ENCODE measurements at places on chromosomes 3 and 15.

DNA sequence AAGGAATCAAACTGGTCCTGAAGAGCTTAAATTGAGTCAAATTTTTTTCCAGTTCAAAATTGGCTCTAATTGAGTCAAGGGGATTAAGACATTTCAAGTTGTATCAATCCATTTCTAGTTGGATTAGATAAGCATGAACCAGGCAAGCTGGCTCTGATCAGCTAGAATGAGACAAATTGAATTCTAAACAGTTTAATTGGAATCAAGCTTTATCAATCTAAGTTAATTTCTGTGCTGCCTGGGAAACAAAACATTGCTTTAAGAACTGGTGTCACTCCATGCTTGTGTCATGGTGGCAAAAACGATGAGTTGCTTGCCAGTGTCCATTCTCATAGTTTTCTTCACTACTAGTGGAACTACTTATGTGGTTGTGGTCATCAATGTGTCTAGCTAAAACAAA lies 116.8 kb downstream of the TGFBR2 start:
- no peak overlapping the region for H3K4me3 ChIP-seq
- H3K4me1 ChIP-seq: no peaks in the 10 kb centered on the region
- no peak for DNase-seq

- no peaks in the 10 kb centered on the region for H3K27me3 ChIP-seq
- H3K4me3 ChIP-seq: no peak overlapping the region
- no peak overlapping the region for H3K27ac ChIP-seq
- no peak for DNase-seq
- peaks cover 3% of the 10 kb centered on the region for H3K4me1 ChIP-seq
Measured at GRCh38 chr3:34212175-34212574, 413.7 kb downstream of the PDCD6IP start.

GRCh38 chr3:81910244-81910852 lies 148.9 kb upstream of the GBE1 start:
- DNase-seq: peak; percentile 17
- H3K27ac ChIP-seq: no peak overlapping the region
- H3K4me3 ChIP-seq: no peak overlapping the region
- no peaks in the 10 kb centered on the region for H3K36me3 ChIP-seq
- no peaks in the 10 kb centered on the region for H3K4me1 ChIP-seq

DNA sequence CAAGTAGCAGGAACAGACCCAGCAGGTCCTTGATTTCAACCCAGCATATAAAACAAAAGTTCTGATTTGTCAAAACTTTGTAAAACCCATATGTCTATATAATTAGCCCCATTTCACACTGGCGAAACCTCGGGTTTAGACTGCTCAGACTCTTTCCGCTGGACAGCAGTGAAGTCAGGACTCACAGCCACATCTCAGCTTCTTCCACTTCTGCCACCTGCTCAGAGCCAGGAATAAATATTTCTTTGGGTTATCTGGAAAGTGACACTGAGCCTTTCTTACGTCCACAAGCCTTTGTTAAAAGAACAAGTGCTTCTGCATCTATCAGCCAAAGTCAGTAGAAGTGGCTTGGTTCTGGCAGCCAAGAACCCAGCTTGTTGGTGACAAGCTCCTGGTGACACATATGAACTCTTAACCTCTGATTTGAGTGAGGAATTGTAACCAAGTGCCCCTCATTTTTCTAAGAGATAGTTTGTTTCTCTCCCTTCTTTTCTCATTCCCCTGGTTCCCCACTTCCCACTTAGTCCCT lies 118.1 kb upstream of the CHD2 start:
- DNase-seq: no peak
- no peaks in the 10 kb centered on the region for H3K27me3 ChIP-seq
- H3K27ac ChIP-seq: no peak overlapping the region
- no peak overlapping the region for H3K4me3 ChIP-seq
- no peaks in the 10 kb centered on the region for H3K4me1 ChIP-seq
- peaks cover 6% of the 10 kb centered on the region for H3K36me3 ChIP-seq

- no peak overlapping the region for H3K4me3 ChIP-seq
- no peaks in the 10 kb centered on the region for H3K4me1 ChIP-seq
Measured at GRCh38 chr3:120177707-120178306, 83.6 kb upstream of the GSK3B start.

DNA sequence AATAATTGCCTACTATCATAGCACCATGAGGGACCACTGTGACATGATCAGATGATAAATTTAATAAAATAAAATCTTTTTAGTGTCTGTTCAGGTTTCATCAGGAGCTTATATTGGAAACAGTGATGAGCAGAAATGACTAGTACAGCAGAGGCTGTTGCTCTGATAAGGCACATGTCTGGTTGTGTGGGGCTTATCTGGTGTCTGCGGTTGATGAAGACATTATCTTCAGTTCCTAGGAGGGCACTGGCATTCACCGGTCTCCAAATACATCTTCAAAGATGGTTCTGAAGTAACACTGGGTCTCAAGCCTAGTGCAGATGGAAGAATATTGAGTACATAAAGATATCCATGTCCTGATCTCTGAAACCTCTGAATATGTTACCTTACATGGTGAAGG lies 125.3 kb downstream of the SUCNR1 start:
- no peaks in the 10 kb centered on the region for H3K36me3 ChIP-seq
- no peaks in the 10 kb centered on the region for H3K4me1 ChIP-seq
- no peak for DNase-seq
- no peak overlapping the region for H3K4me3 ChIP-seq
- H3K27ac ChIP-seq: no peak overlapping the region

DNA sequence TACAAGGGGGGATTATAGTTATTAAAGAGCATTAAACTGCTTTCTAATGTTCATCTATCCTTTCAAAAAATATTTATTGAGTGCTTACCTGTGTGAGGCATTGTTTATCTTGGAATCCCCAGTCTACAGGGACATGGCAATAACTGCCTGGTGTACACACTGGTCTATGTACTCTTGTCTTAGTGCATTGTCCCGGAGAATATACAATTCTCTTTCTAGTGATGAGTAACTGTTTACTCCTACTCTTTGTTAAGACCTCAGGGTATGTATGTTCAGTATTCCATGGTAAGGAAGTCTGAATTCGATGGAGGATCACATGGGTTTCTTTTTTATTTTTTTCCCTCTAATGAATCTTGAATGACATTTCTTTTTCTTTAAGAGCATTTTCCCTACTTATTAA lies 772.4 kb upstream of the NR2F2 start:
- peaks cover 12% of the 10 kb centered on the region for H3K4me1 ChIP-seq
- H3K27ac ChIP-seq: no peak overlapping the region
- H3K36me3 ChIP-seq: no peaks in the 10 kb centered on the region

GRCh38 chr3:140308535-140308934 lies 369.3 kb upstream of the TRIM42 start:
- H3K27me3 ChIP-seq: peaks cover 17% of the 10 kb centered on the region
- H3K27ac ChIP-seq: no peak overlapping the region
- no peaks in the 10 kb centered on the region for H3K36me3 ChIP-seq
- no peak overlapping the region for H3K4me3 ChIP-seq
- no peak for DNase-seq
- peaks cover 4% of the 10 kb centered on the region for H3K4me1 ChIP-seq

DNA sequence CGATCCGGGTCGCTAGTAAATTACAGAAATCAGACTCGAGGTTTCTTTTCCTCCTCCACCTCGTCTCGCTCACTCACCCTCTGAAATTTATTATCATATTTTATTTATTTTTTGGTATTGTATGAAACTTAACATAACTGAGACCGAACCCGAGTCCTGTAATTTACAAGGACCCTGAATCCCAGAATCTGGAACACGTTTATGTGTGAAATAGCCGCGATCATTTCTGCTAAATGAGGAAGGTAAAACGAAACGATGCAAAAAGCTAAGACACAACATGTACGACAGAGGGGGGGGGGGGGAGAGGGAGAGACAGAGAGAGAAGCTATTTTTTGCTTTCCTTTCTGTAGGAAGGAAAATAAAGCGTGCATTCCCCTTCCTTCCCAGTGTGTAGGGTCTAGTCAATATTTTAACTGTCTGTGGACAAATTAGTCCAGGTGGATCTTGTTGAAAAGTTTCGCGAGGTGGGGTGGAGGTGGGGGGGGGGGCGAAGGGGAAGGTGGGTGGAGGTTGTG lies 1.6 kb downstream of the BBX start:
- peaks cover 37% of the 10 kb centered on the region for H3K4me1 ChIP-seq
- H3K36me3 ChIP-seq: peaks cover 15% of the 10 kb centered on the region
- H3K4me3 ChIP-seq: peak overlapping the region; percentile 97
- peak overlapping the region; percentile 89 for H3K27ac ChIP-seq

DNA sequence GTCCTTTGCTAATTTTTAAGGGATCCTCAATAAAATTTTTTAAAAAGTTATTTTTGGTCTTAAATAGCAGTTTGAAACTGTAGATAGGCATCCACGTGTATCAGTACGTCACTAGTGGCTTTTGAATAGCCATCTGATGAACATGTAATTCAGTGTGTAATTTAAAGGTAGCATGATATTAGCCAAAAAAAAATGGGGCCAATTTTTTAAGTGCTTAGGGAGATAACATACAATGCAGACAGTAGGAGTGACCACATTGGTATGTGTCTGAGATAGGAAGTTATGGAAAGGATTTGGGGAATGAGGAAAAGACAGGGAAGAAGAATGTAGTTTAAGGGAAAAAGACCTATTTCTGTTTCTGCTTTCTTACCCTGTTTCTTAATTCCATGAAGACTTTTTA lies 2.5 kb downstream of the AP4E1 start:
- peaks cover 20% of the 10 kb centered on the region for H3K36me3 ChIP-seq
- no peaks in the 10 kb centered on the region for H3K27me3 ChIP-seq
- peaks cover 21% of the 10 kb centered on the region for H3K4me1 ChIP-seq
- no peak overlapping the region for H3K4me3 ChIP-seq

- peaks cover 9% of the 10 kb centered on the region for H3K27me3 ChIP-seq
- H3K36me3 ChIP-seq: no peaks in the 10 kb centered on the region
- peaks cover 16% of the 10 kb centered on the region for H3K4me1 ChIP-seq
- no peak overlapping the region for H3K4me3 ChIP-seq
- DNase-seq: no peak
Measured at GRCh38 chr15:69731081-69731330, 278.4 kb downstream of the RPLP1 start.

DNA sequence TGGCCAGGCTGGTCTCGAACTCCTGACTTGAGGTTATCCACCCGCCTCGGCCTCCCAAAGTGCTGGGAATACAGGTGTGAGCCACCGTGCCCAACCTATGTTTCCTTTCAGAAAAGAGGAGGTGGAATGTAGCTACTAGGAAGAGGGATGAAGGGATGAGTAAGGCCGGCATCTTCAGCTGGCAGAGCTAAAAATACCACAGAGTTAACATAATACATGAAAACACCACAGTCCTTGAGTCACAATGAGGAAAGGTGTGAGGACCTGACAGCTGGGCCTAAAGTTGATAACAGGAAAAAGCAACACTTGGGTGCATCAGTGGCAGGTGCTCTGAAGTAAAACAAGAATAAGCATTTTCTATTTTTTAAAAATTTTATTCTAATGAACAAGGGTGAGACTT lies 392.2 kb downstream of the DIPK2A start:
- H3K27ac ChIP-seq: no peak overlapping the region
- H3K27me3 ChIP-seq: peaks cover 2% of the 10 kb centered on the region
- no peak overlapping the region for H3K4me3 ChIP-seq
- no peaks in the 10 kb centered on the region for H3K4me1 ChIP-seq

GRCh38 chr15:66842710-66843441 lies 140.8 kb downstream of the SMAD6 start:
- H3K36me3 ChIP-seq: no peaks in the 10 kb centered on the region
- no peak overlapping the region for H3K4me3 ChIP-seq
- H3K4me1 ChIP-seq: no peaks in the 10 kb centered on the region
- peaks cover 36% of the 10 kb centered on the region for H3K27me3 ChIP-seq

GRCh38 chr15:88624971-88625490 lies 3.9 kb downstream of the AEN start:
- H3K27me3 ChIP-seq: no peaks in the 10 kb centered on the region
- no peak for DNase-seq
- H3K4me3 ChIP-seq: peak overlapping the region; percentile 90
- H3K36me3 ChIP-seq: peaks cover 74% of the 10 kb centered on the region

DNA sequence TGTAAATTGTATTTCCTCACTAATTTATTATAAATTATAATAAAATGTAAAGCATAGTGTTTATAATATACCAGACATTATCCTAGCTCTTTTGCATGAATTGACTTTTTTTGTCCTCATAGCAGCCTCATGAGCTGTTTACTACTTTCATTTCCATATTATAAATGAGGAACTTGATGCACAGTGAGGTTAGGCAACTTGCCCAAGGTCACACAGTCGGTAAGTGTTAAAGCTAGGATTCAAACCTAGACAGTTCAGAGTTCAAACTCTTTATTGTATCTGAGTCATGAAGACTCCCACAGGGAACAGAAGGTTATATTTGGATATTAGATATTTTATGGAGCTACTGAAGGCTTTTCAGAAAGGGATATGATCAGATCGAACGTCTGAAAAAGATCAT lies 322.2 kb upstream of the SATB1 start:
- H3K36me3 ChIP-seq: peaks cover 25% of the 10 kb centered on the region
- H3K27ac ChIP-seq: no peak overlapping the region
- peaks cover 84% of the 10 kb centered on the region for H3K4me1 ChIP-seq
- no peak for DNase-seq
- no peaks in the 10 kb centered on the region for H3K27me3 ChIP-seq
- H3K4me3 ChIP-seq: no peak overlapping the region

GRCh38 chr3:42547401-42547945 lies 34.3 kb downstream of the SEC22C start:
- H3K27me3 ChIP-seq: no peaks in the 10 kb centered on the region
- no peaks in the 10 kb centered on the region for H3K4me1 ChIP-seq
- H3K4me3 ChIP-seq: no peak overlapping the region
- H3K27ac ChIP-seq: no peak overlapping the region
- DNase-seq: peak; percentile 80
- H3K36me3 ChIP-seq: peaks cover 7% of the 10 kb centered on the region

- H3K4me3 ChIP-seq: no peak overlapping the region
- no peaks in the 10 kb centered on the region for H3K27me3 ChIP-seq
- H3K4me1 ChIP-seq: no peaks in the 10 kb centered on the region
- no peaks in the 10 kb centered on the region for H3K36me3 ChIP-seq
- DNase-seq: no peak
Measured at GRCh38 chr3:118963711-118964110, 70.9 kb downstream of the IGSF11 start.

GRCh38 chr15:67980773-67981685 lies 73.1 kb upstream of the PIAS1 start:
- H3K27ac ChIP-seq: no peak overlapping the region
- no peak overlapping the region for H3K4me3 ChIP-seq
- H3K27me3 ChIP-seq: peaks cover 2% of the 10 kb centered on the region
- H3K4me1 ChIP-seq: no peaks in the 10 kb centered on the region
- no peak for DNase-seq

DNA sequence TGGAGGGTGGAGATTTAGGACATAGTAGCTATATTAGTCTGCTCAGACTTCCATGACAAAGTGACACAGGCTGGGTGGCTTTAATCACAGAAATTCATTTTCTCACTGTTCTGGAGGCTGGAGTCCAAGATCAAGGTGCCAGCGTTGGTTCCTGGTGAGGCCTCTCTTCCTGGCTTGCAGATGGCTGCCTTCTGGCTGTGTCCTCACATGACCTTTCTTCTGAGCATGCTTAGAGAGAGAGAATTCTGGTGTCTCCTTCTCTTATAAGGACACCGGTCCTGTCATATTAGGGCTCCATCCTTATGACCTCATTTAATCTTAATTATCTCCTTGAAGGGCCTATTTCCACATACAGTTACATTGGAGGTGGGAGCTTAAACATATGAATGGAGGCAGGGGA lies 14.9 kb upstream of the SHC4 start:
- no peak for DNase-seq
- H3K4me1 ChIP-seq: peaks cover 2% of the 10 kb centered on the region
- no peaks in the 10 kb centered on the region for H3K36me3 ChIP-seq
- no peak overlapping the region for H3K27ac ChIP-seq
- H3K27me3 ChIP-seq: peaks cover 19% of the 10 kb centered on the region

Data from activated CD4-positive, alpha-beta T cell treated with anti-CD3 and anti-CD28 coated beads for 36 hours (primary cell).